ENCODE measurements at places on chromosomes 13 and 19.

GRCh38 chr19:46173886-46174480 lies 25.9 kb downstream of the IGFL2 start:
- DNase-seq, result no peak

DNA sequence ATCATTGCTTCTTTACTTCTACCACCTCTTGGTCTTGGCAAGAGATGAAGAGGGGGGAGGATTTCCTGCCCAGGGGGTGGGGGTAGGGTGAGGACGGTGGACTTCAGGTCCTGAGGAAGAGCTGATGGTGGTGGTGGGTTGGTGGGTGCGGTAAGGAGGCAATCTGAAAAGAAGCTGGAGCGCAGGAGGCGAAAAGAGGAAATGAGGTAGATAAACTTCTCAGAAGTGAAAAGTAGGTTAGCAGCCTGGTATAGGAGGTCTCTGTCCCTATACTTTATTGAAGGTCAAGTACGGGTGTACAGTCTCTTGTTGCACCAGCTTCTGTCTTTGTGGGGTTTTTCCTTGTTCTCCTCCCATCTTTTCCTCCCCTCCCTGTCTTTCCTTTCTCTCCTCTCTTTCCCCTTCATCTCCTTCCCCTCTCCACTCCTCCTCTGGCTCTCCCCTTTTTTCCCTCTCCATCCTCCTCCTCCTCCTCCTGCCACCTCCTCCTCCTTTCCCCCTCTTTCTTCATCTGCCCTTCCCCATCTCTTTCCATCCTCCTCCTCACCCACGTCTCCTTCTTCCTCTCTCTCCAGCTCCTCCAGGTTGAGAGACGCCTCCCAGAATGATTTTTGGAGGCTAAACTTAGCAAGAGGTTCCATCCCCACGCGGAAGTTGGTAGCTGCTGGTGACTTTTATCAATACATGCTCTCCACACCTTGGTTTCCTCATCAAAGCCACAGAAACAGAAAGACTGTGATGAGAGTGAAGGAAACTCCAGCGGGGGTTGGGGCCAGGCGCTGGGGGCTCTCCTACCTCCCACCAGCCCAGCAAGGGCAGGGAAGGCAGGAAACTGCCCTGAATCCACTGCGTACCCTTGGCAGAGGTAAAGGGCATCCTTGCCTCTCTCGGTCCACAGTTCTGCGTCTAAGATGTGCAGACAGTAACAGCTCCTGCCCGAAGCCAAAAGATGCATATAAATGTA lies 15.3 kb downstream of the TNFSF14 start:
- DNase-seq, result no peak

DNA sequence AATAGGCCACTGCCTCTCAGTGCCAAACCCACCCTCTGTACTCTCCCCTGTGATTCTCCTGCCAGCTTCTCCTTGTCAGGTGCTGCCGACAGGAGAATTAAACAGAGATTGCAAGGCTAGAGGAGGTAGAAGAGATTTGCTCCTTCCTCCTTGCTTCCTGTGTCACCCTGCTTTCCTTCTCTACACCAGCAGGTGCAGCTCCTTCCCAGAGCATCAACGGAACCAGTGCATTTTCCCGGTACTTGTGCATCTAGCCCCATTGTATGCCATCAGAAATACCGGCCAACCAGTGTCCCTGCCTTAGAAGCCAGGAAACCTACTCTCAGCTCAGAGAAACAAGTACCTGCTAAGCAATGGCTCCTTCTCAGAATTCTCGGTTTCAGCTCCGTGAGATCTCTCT lies 253.2 kb downstream of the SUCLA2 start:
- no peak for DNase-seq

DNA sequence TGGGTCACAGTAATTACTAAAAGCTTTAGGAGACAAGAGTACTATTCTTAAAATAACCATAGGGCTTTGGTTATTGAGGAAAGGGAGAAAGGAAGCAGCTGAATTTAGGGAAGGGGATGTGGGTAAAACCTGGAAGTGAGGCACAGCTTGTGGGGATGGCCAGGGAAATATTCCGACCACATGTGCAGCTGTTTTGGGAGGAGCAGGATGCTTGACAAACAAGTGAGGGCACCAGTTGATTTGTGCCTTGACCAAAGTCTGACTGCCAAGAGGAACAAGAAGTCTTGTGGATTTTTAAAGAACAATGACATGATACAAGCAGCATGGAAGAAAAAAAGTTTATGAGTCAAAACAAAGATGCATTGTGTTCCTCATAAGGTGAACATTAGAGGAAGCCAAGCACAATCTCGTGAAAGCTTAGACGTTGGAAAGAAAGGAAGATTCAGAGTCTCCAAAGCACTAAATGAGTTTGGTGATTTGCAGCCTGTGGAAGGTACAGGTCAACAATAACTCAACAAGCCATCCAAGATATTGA lies 108.5 kb upstream of the GPC6 start:
- no peak for DNase-seq

GRCh38 chr19:35347171-35347929 lies at the start of gene FFAR1:
TSS of gene FFAR1 (plus strand) at chr19:35347902. CDS start at chr19:35351552, 3,650 bp downstream.
- DNase-seq, result no peak

DNA sequence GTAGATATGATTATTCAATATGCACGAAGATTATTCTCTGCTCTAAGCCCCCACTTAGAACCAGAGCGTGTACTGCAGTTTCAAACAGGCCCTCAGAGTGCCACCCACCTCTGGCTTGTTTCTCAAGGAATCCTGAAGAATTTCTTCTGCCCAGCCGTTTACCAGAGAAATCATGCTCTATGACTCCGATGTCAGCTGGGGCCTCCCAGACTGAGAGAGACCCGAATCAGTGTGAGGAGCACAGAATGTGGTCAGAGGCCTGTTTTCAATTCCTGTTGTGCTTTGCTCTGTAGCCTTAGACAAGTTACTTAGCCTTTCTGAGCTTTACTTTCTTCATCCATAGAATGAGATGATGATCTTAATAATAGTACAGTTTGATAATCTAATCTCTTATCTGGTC lies 5.5 kb downstream of the PNMA8C start:
- DNase-seq, result no peak

GRCh38 chr13:113562085-113562749 lies 22.3 kb upstream of the TFDP1 start:
- DNase-seq, result peak; percentile 39

- no peak for DNase-seq
Observed at GRCh38 chr13:20704459-20705069, 1.1 kb downstream of the IL17D start.

- DNase-seq, result no peak
Observed at GRCh38 chr19:40217027-40217810, 965 bp downstream of the TTC9B start.

GRCh38 chr13:52348071-52348470 lies 57.9 kb downstream of the THSD1 start:
- DNase-seq, result peak; percentile 27

DNA sequence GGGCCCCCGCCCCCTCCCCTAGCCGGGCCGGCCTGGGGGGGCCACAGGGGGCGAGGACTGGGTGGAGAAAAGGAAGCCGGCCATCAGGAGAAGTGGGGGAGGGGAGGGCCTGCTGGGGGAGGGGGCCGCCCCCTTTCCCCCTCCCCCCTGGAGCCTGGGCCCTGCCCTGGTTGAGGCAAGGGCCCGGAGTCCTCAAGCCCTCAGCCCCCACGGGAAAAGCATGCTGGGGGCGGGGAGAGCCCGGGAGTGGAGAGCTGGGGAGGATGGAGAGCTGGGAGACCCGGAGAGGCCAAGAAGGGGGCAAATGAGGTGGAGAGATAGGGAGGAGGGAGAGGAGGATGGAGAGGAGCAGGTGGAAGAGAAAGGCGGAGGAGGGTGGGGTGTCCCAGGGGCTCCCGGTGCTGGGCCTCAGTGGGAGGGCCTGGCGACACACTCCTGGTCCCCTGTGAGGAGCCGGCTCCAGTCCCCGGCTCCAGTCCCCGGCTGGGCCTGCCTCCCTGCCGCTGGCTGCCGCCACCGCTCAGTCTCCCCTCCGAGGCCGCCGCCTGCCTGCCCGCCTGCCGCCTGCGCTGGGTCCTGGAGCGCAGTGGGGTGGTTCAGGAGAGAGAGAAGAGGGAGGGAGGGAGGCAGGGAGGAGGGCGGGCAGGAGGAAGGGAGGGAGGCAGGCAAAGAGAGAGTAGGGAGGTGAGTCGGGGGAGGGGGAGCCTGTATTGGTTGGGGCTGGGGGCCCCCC lies at the start of gene GRIK5:
GRIK5 (minus strand) TSS at position 588 of the 733 bp plus-strand sequence. CDS start 4,436 bp downstream, outside the sequence.
- DNase-seq, result no peak

DNA sequence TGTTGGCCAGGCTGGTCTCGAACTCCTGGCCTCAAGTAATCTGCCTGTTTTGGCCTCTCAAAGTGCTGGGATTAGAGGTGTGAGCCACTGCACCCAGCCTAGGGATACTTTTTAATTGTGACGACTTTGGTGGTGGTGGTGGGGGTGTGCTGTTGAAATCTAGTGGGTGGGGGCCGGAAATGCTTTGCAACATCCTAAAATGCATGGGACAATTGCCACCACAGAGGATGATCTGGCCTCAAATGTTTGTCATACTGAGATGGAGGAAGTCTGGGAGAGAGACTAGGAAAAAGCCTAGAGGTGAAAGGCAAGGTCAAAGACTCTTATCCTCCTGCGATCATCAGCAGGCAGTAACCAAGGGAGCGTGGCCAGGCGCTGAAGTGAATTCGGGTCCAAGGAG lies 1.4 kb downstream of the NWD1 start:
- DNase-seq, result no peak

- DNase-seq, result no peak
Observed at GRCh38 chr13:98959291-98959690, 18.6 kb downstream of the DOCK9 start.

DNA sequence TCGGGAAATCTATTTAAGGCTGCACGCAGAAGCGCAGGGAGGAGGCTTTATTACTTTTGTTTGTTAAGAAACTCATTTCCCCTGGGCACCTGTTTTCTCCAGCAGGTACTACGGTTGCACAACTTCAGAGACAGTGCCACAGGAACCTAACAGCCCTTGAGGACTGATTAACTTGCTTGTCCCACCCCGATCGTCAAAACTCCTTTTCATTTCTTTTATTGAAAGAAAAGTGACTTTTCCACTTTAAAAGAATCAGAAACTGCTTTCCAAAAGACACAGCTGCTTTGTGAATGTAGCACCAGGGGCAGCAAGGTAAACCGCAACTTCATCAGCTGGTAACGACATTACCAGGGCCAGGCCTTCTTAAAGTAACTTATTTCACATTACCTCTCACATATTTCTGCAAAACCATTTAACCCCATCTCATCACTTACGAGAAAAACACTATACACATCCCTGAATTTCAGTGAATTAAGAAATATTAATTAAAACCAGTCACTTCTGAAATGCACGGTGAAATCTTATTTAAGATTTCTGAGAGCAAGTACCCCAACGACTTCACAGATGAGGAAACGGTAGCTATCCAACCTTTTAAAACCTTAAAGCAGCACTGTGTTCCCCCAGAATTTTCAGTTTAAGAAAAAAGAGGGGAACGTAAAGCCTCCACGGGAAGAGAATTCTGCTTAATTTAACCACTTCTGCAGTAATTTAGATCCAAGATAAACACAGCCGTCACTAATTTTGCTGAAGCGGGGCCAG lies 1.4 kb downstream of the ANKRD10 start:
- DNase-seq, result peak; percentile 20

Measured in RWPE1 (cell line).